ENCODE measurements at places on chromosomes 4 and X.

DNA sequence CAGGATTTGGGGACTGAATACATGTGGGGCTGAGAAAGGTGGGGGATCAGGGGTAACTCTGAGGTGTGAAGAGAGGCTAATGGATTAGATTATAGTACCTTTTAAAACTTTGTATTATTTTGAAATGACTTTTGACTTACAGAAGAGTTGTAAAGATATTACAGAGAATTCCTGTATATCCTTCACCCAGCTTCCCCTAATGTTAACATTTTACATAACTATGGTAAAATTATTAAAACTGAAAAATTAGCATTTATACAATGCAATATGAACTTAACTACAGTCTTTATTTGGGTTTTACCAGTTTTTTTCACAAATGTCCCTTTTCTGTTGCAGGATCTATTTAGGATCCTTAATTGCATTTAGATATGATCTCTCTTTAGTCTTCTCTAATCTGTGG, 57.4 kb downstream of the TMEM164 start:
- no peak for DNase-seq

DNA sequence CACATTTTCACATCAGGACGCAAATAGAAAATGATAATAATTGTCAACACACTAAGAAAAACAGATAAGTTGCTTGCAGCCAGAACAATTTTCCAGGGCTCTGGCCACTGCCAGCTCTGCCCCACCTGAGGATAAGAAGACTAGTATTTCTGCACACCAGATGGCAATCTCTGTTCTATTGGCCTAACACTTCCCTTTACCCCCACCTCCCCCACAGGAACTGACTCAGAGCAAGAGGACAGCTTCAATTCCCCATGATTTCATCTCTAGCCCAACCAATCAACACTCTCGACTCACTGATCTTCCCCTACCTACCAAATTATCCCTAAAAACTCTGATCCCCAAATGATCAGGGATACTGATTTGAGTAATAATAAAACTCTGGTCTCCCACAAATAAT, 164.0 kb downstream of the SMARCA1 start:
- peak; percentile 5 for DNase-seq

DNA sequence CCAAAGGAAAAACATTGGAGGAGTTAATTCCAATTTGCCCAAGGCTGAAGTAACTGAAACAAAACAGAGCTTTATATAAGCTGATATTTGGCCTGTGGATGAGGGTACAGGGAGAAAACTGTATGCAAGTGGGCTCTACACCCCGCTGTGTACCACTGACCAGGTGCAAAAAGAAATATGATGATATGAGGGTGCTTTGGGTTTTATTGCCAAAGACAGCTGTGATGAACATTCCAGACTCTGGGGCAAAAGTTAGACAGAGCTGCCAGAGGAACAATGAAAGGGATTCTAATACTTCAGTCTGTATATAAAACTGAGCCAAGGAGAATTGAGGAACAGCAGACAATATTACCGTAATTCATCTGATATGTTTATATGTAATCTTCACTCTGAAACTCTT, 117.4 kb downstream of the MID1 start:
- DNase-seq = no peak

- peak; percentile 10 for DNase-seq
Measured at GRCh38 chr4:78704981-78705683, 71.0 kb upstream of the BMP2K start.

DNA sequence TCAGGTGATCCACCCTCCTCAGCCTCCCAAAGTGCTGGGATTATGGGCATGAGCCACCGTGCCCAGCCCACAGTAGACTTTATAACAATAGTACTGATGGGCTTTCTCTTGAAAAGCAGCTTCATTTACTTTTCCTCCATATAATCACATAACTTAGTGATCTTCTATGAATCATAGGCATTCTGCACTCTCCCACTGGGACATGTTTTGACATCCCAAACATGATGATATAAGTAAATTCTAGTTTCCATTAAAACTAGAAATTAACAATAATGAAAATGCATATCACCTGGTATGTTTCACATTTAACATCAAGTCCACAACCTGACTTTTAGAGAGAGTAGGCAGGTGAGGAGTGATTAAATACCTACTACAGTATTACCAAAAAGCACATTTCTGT, 96.5 kb downstream of the CAMK2D start:
- no peak for DNase-seq

All from HepG2 (cell line).